ENCODE measurements at places on chromosomes 5 and 9. TPM values are rescaled to one million over a fixed set of nuclear protein-coding genes. Genes with fewer than 3 reads are reported as not detected.

The DOLPP1 gene
- 19.5 TPM for total RNA-seq

DNA sequence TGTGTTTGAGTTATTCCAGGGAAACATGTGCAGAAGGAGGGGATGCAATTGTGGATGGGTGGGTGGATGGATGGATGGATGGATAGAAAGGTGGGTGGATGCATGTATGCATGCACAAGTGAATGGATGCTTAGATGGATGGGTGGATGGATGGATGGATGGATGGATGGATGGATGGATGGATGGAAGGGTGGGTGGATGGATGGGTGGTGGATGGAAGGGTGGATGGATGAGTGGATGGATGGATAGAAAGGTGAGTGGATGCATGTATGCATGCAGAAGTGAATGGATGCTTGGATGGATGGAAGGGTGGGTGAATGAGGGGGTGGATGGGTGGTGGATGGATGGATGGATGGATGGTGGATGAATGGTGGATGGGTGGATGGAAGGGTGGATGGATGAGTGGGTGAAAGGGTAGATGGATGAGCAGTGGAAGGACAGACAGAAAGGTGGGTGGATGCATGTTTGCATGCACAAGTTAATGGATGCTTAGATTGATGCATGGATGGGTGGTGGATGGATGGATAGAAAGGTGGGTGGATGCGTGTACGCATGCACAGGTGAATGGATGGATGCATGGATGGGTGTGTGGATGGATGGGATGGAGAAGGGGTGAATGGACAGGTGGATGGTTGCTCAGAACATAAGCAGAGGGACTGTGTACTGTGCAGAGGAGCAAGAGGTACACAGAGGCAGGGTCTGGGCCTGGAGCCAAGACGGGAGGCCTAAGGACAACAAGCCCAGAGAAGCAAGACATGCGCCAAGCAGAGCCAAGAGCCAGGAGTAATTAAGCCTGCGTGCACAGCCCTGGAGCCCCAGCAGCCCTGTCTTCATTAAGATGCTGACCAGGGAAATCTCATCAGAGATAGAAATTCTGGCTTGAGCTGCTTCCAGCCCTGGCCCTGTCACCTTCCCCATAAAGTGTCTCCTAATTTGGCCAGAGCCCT lies 84.6 kb upstream of the PPP1R26 start:
- DNase-seq, result no peak

DNA sequence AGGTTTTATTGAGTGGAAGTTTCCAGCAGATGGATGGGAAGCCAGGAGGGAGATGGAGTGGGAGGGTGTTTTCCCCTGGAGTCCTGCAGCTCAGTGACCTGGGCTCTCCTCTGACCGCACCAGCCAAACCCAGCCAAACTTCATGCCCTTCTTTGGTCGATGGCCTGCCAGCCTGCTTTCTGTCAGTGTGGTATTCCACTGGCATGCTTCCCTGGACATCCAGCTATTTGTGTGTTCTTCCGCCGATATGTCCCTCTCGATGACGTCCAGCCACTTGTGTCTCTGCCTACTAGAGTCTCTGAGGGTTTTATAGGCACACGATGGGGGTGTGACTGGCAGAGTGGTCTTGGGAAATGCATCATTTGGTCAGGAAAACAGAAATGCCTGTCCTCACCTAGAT lies 33.8 kb downstream of the GPBP1 start:
- DNase-seq, result no peak

DNA sequence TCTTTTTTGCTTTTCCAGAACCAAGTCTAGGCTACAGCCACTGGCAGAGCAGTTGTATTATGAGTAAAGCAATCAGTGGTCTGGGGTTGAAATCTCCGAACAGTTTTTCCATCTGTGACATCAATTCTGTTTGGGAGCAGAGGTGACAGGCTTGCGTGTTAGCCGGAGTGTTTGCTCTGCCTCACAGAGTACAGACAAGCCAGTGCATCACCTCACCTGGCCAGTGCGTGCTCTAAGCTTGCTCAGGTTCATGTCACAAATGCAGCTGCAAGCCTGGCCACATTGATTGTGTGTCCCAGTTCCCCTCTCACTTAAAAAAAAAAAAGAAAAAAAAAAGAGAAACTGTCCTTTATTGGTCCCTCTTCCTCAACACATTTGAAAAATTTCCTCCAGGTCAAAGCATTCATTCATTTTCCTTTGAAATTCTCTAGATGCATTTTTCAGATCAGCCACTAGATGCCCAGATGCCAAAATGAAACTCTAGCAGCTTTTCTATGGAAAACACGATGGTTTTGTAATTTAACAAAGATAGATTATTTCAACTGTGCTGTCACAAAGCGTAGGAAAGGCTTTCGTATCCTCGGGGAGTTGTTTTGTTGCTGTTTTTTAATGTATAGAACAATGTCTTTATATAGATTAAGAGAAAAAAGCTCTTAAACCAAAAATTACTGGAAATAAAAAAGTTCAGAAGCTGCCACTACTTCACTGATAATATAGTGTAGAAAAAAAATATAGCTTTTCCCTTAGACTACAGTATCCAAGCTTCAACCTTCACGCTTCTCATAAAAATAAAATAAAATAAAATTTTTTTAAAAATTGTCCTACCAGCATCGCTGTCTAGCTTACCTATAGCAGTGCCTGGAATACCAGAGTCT lies 585.5 kb downstream of the TLE1 start:
- no peak for DNase-seq

DNA sequence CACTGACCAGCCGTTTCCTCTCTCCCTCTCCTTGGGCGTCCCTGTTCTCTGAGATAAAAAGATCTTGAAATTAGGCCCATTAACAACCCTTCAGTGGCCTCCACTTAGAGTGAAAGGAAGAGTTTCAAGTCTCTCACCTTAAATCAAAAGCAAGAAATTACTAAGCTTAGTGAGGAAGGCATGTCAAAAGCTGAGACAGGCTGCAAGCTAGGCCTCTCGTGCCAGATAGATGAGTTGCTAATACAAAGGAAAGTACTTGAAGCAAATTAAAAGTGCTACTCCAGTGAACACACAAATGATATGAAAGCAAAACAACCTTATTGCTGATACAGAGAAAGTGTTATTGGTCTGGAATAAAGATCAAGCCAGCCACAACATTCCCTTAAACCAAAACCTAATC lies 331.3 kb upstream of the SEMA6A start:
- DNase-seq, result no peak

GRCh38 chr5:134188092-134188491 lies 11.3 kb upstream of the SKP1 start:
- no peak for DNase-seq

DNA sequence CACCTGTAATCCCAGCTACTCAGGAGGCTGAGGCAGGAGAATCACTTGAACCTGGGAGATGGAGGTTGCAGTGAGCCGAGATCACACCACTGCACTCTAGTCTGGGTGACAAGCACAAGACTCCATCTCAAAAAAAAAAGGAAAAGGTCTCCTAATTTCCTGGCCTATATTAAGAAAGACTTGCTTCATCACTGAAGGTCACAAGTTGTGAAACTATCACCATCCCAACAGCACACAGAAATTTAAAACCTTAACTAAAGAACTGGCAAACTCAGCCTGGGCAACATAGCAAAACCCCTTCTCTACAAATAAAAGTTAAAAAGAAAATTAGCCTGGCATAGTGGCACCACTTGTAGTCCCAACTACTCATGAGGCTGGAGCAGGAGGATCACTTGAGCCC lies 17.2 kb downstream of the FRMD3 start:
- DNase-seq, result no peak

- no peak for DNase-seq
Observed at GRCh38 chr5:32390819-32391591, 53.5 kb downstream of the ZFR start.

DNA sequence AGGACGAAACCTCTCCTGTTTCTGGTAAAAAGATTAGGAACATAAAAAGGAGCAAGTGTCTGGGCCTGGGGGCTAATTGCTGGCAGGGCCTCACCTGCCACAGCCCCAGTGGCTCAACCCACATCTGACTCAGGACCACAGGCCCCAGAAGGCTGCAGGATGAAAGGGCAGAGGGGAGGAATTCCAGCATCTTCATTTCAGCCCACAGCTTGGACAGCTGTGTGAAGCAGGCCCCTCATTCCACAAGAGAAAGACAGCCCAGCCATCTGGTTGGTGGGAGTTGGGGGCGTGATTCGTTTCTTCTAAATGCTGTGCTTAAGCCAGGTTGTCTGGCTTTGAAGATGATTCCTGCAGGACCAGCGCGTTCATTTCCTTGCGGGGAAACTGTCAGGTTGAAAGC lies 29.1 kb downstream of the NKX2-5 start:
- DNase-seq, result no peak

GRCh38 chr5:139341187-139341688 lies 416 bp upstream of the PAIP2 start:
- no peak for DNase-seq

All from activated CD4-positive, alpha-beta T cell treated with anti-CD3 and anti-CD28 coated beads, Interleukin-2, amount 10 ng/mL, durations not matched to agents 7 days and 5 days (primary cell).